MCF 10A (cell line): ENCODE measurements at places on chromosomes 11 and 22. TPM values are rescaled to one million over a fixed set of nuclear protein-coding genes. Genes with fewer than 3 reads are reported as not detected.

DNA sequence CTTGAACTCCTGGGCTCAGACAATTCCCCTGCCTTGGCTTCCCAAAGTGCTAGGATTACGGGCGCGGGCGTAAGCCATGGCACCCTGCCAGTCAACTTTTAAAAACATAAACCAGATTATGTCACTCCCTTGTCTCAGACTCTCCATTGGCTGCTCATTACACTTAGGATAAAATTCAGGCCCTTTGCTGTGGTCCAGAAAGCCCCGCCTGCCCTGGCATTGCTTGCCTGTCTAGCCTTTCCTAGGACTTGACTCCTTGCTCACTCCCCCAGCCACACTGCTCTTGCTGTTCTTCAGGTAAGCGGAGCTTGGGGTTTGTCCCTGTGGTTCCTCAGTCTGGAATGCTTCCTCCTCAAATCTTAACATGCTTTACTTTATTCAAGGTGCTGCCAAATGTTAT, 30.5 kb downstream of the DIXDC1 start:
- no peak for DNase-seq
- no peak overlapping the region for H3K27ac ChIP-seq
- H3K4me3 ChIP-seq, result no peak overlapping the region
- H3K27me3 ChIP-seq, result no peaks in the 10 kb centered on the region
- peaks cover 5% of the 10 kb centered on the region for H3K4me1 ChIP-seq
- peaks cover 32% of the 10 kb centered on the region for H3K36me3 ChIP-seq

DNA sequence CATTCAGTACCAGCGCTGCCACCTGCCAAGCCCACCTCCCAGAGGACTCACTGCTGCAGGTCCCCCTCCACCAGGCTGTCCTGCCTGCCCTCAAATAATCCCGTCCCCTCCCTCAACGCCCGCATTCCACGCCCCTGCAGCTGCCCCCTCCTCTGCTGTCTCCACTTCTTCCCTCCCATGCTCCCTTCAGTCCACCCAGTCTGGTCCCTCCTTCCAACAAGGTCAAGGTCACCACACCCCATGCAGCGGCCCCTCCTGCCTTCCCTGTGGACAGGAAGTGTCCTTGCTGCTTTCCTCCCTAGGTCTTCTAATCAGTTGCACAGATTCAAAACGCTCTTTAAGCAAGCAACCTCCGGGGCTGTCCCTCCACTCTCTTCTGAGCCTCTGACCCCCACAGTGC, 12.1 kb downstream of the MACROD1 start:
- no peak for DNase-seq
- no peaks in the 10 kb centered on the region for H3K27me3 ChIP-seq
- no peaks in the 10 kb centered on the region for H3K36me3 ChIP-seq
- H3K4me3 ChIP-seq, result no peak overlapping the region
- H3K4me1 ChIP-seq, result no peaks in the 10 kb centered on the region

DNA sequence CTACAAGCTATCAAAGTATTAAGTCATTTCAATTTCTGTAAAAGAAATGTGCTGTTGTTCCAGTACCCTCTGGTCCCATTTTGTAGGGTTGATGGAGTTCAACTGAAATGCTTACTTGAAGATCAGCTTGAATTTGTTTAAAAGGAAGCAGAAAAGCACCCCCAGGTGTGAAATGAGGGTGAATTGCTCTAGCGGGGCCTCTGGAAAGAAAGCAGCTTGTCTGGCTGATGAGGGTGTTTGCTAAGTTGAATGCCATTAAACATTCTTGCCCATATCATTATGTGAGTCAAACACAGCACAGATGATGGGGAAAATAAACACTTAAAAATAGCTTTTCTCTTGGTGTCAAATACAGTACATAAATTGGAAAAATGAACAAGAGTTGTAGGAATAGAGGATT, 280.3 kb downstream of the RAB38 start:
- no peak overlapping the region for H3K4me3 ChIP-seq
- H3K27me3 ChIP-seq, result no peaks in the 10 kb centered on the region
- no peak overlapping the region for H3K27ac ChIP-seq
- no peaks in the 10 kb centered on the region for H3K36me3 ChIP-seq
- H3K4me1 ChIP-seq, result no peaks in the 10 kb centered on the region
- DNase-seq, result no peak

DNA sequence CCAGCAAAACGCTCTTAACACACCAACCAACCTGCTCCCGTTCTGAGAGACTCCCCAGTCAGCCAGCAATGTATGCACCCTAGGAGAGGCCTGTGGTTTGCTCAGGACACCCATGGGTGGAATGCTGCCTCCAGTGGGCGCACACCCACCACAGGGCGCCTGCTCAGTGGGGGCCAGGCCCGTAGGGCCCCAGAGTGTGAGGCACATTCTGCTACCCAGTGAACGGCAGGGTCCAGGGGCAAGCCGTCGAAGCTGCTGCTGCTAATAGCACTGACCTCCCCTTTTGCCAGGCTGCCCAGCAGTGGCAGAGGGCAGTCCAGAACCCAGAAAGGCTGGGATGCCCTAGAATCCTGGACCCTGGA, 12.8 kb downstream of the B3GAT1 start:
- H3K27me3 ChIP-seq, result no peaks in the 10 kb centered on the region
- H3K36me3 ChIP-seq, result no peaks in the 10 kb centered on the region
- no peak overlapping the region for H3K4me3 ChIP-seq
- H3K4me1 ChIP-seq, result no peaks in the 10 kb centered on the region

DNA sequence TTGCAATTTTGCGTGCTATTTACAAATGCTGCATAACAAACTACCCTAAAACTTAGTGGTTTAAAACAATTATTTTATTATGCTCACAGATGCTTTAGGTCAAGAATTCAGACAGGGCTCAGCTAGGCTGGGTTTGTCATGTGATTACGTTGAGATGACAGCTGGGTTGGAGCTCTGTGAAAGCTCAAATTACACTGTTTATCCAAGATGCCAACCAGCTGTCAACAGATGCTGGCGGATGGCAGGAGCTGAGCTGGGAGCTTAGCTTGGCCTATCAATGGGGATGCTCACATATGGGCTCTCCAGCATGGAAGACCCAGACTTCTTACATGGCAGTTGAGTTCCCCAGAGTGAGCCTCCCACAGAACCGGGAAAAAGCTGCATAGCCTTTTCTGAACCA, 62.7 kb downstream of the STK33 start:
- peak; percentile 4 for DNase-seq
- no peaks in the 10 kb centered on the region for H3K4me1 ChIP-seq
- no peak overlapping the region for H3K4me3 ChIP-seq
- H3K36me3 ChIP-seq, result no peaks in the 10 kb centered on the region
- peaks cover 38% of the 10 kb centered on the region for H3K27me3 ChIP-seq
- no peak overlapping the region for H3K27ac ChIP-seq

DNA sequence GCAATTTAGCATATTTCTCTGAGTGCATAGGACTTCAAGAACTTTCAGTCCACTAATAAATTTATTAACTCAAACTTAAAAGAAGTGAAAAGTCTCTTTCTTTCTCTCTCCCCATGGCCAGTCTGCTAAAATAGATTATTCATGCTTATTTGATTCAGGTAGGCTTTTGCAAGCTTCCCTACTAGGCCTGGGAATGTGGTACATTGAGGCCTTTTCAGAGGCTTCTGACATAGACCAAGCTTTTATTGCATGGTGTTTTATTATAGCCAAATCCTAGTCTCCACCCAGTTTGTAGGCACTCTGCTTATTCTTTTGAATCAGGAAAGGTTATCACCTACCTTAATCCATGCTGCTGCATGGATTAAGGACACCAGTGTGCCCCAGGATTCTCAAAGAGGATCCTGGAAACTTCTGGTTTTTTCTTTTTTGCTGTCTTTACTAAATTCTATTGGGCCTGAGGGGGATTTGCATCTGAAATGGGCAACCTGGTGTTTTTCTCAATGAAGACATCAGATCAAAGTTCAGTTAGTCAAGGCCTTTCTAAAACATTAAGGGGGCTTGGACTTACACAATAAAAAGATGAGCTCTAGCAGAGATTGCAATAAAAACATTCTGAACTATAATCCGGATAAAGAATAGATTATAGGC, 92.2 kb downstream of the ELP4 start:
- H3K27ac ChIP-seq, result no peak overlapping the region
- no peaks in the 10 kb centered on the region for H3K36me3 ChIP-seq
- no peaks in the 10 kb centered on the region for H3K4me1 ChIP-seq
- no peak overlapping the region for H3K4me3 ChIP-seq
- no peak for DNase-seq

DNA sequence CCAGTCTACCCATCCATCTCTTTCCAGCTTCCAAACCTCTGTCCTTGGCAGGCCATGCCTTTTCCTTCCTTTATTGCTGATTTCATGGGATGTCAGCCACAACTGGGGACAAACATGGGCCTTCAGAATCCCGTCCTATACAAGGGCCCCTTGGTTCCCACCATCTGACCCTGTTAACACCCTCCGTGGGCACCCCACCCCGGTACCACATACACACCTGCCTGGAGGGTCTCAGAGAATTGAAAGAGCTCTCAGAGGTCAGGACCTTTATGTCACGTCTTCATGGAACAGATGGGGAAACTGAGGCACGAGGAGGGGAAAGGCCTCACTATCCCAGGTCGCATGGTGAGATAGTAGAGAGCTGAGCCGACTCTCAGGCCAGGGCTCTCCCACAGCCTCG, 53.0 kb downstream of the MPPED1 start:
- H3K4me1 ChIP-seq, result no peaks in the 10 kb centered on the region

- peak overlapping the region; percentile 82 for H3K27ac ChIP-seq
- H3K27me3 ChIP-seq, result no peaks in the 10 kb centered on the region
- no peaks in the 10 kb centered on the region for H3K36me3 ChIP-seq
- DNase-seq, result peak; percentile 69
- no peak overlapping the region for H3K4me3 ChIP-seq
- peaks cover 13% of the 10 kb centered on the region for H3K4me1 ChIP-seq
These were observed 79.0 kb downstream of the AASDHPPT start for GRCh38 chr11:106156290-106156937.

DNA sequence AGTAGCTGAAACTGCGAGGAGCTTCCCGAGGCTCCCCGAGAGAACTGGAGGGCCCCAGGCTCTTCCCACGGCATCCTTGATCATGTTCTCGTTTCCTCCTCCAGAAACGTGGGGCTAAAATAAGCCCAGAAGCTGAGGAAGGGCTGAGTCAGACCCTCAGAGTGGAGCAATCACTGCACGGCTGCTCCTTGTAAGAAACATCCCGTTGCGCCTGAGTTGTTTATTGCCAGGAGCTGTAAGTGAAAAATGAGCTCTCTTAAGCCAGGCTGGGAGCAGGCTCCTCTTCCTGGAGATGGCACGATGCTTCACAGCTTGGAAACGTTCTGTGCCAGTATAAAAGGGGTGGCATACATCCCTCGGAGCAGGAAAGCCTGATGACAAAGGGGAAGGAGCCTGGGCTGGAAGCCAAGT, 47.3 kb upstream of the SYN3 start:
- H3K27ac ChIP-seq, result no peak overlapping the region
- DNase-seq, result peak; percentile 71
- no peaks in the 10 kb centered on the region for H3K36me3 ChIP-seq
- H3K27me3 ChIP-seq, result no peaks in the 10 kb centered on the region

- no peak overlapping the region for H3K27ac ChIP-seq
- no peak for DNase-seq
- no peaks in the 10 kb centered on the region for H3K36me3 ChIP-seq
- H3K4me1 ChIP-seq, result no peaks in the 10 kb centered on the region
These were observed 16.6 kb upstream of the EFCAB6 start for GRCh38 chr22:43828725-43828997.

DNA sequence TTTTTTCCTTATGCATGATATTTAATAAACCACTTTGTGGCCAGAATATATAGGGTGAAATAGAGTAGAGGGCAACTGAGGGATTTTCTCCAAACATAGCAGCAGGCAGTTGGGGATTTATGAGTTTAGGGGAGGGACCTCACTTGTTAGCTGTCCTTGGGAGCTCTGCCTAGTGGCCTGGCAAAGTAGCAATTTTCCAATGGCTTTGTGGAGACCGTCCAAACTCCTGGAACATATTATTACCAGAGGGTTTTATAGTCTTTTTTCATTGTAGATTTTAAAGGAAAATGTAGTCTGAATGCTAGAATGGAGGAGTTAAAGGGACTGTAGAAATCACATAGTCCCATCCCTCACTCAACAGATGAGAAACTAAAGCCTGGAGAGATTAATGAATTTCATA, 32.3 kb downstream of the AMOTL1 start:
- DNase-seq, result no peak
- no peak overlapping the region for H3K4me3 ChIP-seq
- H3K27ac ChIP-seq, result no peak overlapping the region
- no peaks in the 10 kb centered on the region for H3K27me3 ChIP-seq
- H3K4me1 ChIP-seq, result no peaks in the 10 kb centered on the region

- H3K27me3 ChIP-seq, result peaks cover 21% of the 10 kb centered on the region
- H3K4me1 ChIP-seq, result no peaks in the 10 kb centered on the region
- no peak for DNase-seq
- H3K36me3 ChIP-seq, result no peaks in the 10 kb centered on the region
- H3K4me3 ChIP-seq, result no peak overlapping the region
These were observed 43.6 kb upstream of the PRR5 start for GRCh38 chr22:44658311-44658953.

- H3K27me3 ChIP-seq, result no peaks in the 10 kb centered on the region
- no peaks in the 10 kb centered on the region for H3K36me3 ChIP-seq
- peaks cover 17% of the 10 kb centered on the region for H3K4me1 ChIP-seq
- H3K4me3 ChIP-seq, result no peak overlapping the region
- DNase-seq, result no peak
These were observed 38.5 kb upstream of the GRAMD4 start for GRCh38 chr22:46581538-46582244.

- peaks cover 82% of the 10 kb centered on the region for H3K36me3 ChIP-seq
- H3K4me1 ChIP-seq, result peaks cover 16% of the 10 kb centered on the region
- peak; percentile 39 for DNase-seq
- H3K4me3 ChIP-seq, result peak overlapping the region; percentile 56
- no peaks in the 10 kb centered on the region for H3K27me3 ChIP-seq
These were observed 70.6 kb downstream of the RRAS2 start for GRCh38 chr11:14288189-14288935.

- H3K27ac ChIP-seq, result no peak overlapping the region
- no peaks in the 10 kb centered on the region for H3K27me3 ChIP-seq
- no peak overlapping the region for H3K4me3 ChIP-seq
These were observed 53.5 kb upstream of the EIF3M start for GRCh38 chr11:32529994-32530588.

- peaks cover 54% of the 10 kb centered on the region for H3K27me3 ChIP-seq
- no peak within 1 kb of the TSS for H3K27ac ChIP-seq
- H3K36me3 ChIP-seq, result no peaks in the 10 kb centered on the region
These were observed at the start of gene PAX6 for GRCh38 chr11:31810779-31811647. Gene PAX6 (minus strand): TSS chr11:31811322. CDS start chr11:31806411, 4,911 bp downstream.

- H3K4me3 ChIP-seq, result no peak overlapping the region
- no peak overlapping the region for H3K27ac ChIP-seq
- no peaks in the 10 kb centered on the region for H3K27me3 ChIP-seq
These were observed 192.2 kb upstream of the BLID start for GRCh38 chr11:122308226-122308625.

The RFPL3 gene
- not detected in 2 replicates for total RNA-seq

The TOMT gene
- total RNA-seq, result not detected in 2 replicates

The MRGPRE gene
- total RNA-seq, result not detected in 2 replicates

The SCGB1A1 gene
- not detected in 2 replicates for total RNA-seq

The PTS gene
- 68.3 and 79.4 TPM in 2 replicates for total RNA-seq

The MS4A12 gene
- total RNA-seq, result not detected in 2 replicates

The PANX3 gene
- not detected in 2 replicates for total RNA-seq

The LINC01488 gene
- total RNA-seq, result not detected in 2 replicates

The OR2AG1 gene
- not detected in 2 replicates for total RNA-seq
